ENCODE measurements at places on chromosomes 7 and 10. TPM values are rescaled to one million over a fixed set of nuclear protein-coding genes. Genes with fewer than 3 reads are reported as not detected.

GRCh38 chr7:28135760-28136159 is 44.8 kb downstream of the JAZF1 start:
- DNase-seq, result no peak

DNA sequence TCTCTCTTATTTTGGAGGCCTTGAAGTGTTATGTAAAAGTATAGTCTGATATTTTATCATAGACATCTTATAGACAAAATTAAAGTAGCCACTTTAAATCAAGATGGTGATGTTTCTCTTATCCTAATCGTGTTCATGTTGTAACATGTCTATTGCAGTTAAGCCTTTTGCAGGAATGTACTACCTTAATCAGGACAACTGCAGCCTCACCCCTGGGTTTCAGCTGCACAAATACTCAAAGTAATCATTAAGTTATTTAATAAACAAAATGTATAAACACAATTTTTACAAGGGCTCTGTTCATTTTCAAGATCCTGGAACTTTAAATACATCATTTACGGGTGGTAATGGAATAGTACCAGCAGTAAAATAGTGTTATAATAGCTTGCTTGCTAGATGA is 14.4 kb upstream of the KIF5B start:
- no peak for DNase-seq

- DNase-seq, result peak; percentile 98
These were observed 28.6 kb upstream of the NRP1 start for GRCh38 chr10:33363106-33363505.

DNA sequence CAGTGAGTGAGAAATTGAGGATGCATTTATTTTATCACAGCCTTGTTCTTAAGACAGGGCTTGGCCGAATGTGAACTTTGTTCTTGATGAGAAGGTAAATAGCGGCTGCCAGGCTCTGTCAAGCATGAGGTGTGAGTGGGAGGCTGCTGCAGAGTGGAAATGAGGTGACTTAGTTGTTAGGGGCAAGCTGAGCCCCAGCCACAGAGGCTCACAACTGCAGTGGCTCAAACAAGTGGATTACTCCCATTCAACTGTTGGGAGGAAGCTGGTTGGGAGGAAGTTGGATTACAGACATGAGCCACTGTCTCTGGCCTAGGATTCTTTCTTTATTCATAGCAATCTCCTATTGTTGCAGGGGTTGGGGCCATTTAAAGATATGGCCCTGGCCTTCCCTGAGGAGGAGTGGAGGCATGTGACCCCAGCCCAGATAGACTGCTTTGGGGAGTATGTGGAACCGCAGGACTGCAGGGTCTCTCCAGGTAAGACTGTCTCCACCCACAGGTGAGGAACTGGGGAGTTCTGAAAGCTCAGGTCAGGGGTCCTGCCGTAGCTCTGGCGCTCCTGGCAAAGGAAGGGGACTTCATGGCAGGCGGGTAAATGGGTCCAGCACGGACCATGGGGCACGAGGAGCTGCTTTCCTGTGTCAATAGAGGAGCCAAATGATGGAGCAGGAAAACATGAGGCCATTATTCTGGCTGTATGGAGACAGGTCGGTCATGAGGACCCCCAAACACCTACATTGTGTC is 7.1 kb downstream of the ZSCAN25 start:
- no peak for DNase-seq

- peak; percentile 4 for DNase-seq
These were observed 48.5 kb downstream of the MALRD1 start for GRCh38 chr10:19097151-19097550.

GRCh38 chr10:18429335-18429734 is 222.1 kb downstream of the NSUN6 start:
- no peak for DNase-seq

- no peak for DNase-seq
These were observed 55.8 kb upstream of the LANCL2 start for GRCh38 chr7:55309040-55309991.

DNA sequence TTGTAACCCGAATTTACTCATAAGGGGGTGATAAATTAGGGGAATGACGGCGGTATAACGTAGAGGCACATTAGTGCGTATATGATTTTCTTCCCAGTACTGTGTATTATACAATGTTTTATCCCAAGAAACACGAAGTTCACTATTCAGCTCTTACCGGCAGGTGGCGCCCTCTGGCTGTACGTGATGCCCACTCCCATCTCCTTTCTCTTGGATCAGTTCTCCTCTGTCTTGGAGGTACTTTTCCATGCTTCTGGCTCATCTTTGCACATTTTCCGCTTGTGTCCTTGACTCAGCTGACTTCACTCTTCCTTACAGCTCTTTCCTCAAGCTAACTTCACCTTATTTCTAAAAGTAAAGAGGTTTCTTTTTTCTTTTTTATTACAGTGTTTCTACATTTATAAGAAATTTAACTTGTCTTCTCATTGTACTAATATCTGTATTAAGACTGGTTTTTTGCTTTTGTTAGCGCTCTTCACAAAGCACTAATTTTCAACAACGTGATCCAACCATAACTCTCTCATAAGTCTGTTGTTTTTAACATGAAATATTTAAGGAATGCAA is 21.3 kb downstream of the TMEM176B start:
- peak; percentile 78 for DNase-seq

DNA sequence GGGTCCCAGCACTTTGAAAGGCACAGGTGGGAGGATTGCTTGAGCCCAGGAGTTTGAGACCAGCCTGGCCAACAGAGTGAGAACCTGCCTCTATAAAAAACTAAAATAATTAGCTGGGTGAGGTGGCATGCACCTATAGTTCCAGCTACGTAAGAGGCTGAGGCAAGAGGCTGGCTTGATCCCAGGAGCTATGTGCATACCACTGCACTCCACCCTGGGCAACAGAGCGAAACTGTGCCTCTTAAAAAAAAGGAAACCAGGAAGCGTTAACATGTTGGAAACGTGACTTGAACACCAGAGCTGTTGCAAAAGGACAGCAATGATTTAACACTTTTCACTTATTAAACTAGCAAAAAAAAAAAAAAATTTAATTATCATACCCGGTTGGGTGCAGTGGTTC is 12.6 kb downstream of the BAZ1B start:
- no peak for DNase-seq

GRCh38 chr10:29804025-29804852 is 169.5 kb upstream of the SVIL start:
- DNase-seq, result peak; percentile 97

DNA sequence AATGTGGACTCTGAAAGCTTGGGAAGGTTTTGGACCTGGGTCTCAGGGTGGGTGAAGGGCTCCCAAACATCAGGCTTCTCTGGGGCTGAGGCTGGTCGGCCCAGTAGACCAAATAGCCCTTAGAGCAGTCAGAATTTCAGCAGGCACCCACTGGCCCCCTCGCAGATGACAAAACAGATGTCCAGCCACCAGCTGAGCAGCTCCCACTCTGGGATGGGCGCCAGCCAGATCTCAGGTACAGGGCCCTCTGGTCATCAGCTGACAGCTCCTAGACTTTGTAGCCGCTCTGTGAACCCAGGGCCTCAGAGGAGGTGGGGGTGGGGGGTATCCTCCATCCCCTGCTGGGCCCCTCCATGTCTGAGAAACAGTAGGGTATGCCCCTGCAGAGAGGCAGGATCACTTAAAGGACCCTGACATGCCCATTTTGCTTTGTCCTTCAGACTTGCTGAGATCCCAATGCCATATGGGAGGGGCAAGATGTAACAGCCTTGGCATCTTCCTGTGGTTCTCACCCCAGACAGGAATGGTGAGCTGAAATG is 26.5 kb downstream of the HSPA12A start:
- no peak for DNase-seq

DNA sequence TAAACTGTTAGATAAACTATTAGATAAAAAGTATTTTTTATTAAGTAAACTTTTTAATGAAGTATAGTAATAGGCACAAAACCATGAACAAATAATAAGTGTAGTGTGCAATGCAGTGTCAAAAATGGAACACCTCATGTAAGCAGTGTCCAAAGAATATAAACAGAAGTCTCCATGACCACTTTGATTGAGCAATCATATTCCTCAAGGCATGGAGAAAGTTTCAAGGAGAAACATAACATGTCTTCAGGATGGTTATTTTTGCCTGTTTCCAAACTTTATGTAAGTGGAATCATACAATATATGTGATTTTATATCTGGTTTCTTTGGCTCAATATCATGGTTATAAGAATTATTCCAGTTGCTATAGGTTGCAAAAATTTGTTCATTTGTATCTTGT is 6.1 kb upstream of the RELN start:
- no peak for DNase-seq

DNA sequence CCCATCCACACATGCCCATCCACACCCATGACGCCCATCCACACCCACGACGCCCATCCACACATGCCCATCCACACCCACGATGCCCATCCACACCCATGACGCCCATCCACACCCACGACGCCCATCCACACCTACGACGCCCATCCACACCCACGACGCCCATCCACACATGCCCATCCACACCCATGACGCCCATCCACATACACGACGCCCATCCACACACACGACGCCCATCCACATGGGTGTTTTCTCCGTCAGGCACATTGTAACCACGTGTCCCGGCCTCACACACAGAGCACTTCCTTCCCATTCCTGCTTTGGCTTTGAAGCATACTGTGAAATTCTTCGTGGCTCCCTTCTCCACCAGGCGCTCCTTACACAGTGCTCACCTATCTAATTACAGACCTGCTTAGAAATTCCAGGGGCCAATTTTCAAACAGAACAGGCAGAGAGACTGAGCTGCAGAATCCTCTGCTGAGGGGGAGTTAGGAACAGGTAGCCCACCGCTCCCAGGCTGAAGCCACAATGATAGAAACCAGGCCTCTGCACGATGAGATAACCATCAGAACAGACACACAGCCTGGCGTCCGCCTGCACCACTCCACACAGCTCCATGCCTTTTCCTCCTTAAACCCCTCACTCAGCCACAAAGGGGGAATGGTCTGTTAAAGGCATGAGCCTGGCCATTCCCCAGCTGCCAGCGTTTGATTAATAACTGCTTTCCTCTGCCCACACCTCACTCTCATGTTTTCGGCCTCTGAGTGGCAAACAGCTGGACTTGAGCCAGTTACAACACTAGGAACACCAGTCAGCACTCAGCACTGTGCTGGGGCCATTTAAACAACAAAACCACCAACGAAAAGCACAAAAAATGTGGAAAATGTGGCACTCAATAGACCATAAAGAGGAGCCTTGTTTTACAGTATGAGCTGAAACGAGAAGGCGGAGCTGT is 501.6 kb downstream of the PTPRN2 start:
- no peak for DNase-seq

TMEM270 gene
- total RNA-seq, result not detected

GPR15LG gene
- not detected for total RNA-seq

TMEM26 gene
- not detected for total RNA-seq

Data from PC-3 (cell line).